Airway epithelial cell (primary cell): ENCODE measurements at places on chromosomes 7 and 10. TPM values are rescaled to one million over a fixed set of nuclear protein-coding genes. Genes with fewer than 3 reads are reported as not detected.

The IGF2BP3 gene
- total RNA-seq = 22.0 and 28.0 TPM in 2 replicates

The C7orf25 gene
- total RNA-seq = 3.1 and 7.5 TPM in 2 replicates

The ATP6V0A4 gene
- total RNA-seq = 0.21 and 0.23 TPM in 2 replicates

The EPHB6 gene
- total RNA-seq = 1.8 and 3.2 TPM in 2 replicates

The GPRIN2 gene
- 1.6 and 4.3 TPM in 2 replicates for total RNA-seq

The MYL10 gene
- not detected in 2 replicates for total RNA-seq

The CHRM2 gene
- 0.14 TPM in 1 of 2 replicates, not detected in the other for total RNA-seq

The TMEM72 gene
- total RNA-seq = not detected in 2 replicates

The SFMBT2 gene
- total RNA-seq = 0.05 and 0.14 TPM in 2 replicates

The SPDYE5 gene
- not detected in 2 replicates for total RNA-seq

The ADIRF gene
- 47.0 and 63.1 TPM in 2 replicates for total RNA-seq

The GPR85 gene
- total RNA-seq = 1.1 and 4.6 TPM in 2 replicates

The DYNC1I1 gene
- 0.21 TPM in 1 of 2 replicates, not detected in the other for total RNA-seq

The CALCR gene
- total RNA-seq = not detected in 2 replicates

The IL15RA gene
- 2.6 and 6.2 TPM in 2 replicates for total RNA-seq

The CLEC2L gene
- total RNA-seq = not detected in 2 replicates

The IKZF1 gene
- not detected in 2 replicates for total RNA-seq

The LGI1 gene
- not detected in 2 replicates for total RNA-seq

The TDRD1 gene
- 0.23 and 0.28 TPM in 2 replicates for total RNA-seq
